ENCODE measurements at places on chromosomes 16 and 17. TPM values are rescaled to one million over a fixed set of nuclear protein-coding genes. Genes with fewer than 3 reads are reported as not detected.

LRRC75A gene
- 3.5 TPM for total RNA-seq

ABCC12 gene
- total RNA-seq = not detected

SLC5A11 gene
- not detected for total RNA-seq

HYDIN gene
- 2.6 TPM for total RNA-seq

CAPNS2 gene
- total RNA-seq = 0.32 TPM

WDR59 gene
- 15.7 TPM for total RNA-seq

MOSMO gene
- 16.7 TPM for total RNA-seq

COPRS gene
- total RNA-seq = 133 TPM

SP2 gene
- total RNA-seq = 16.0 TPM

All from esophagus muscularis mucosa (tissue), 4 donors.